ENCODE measurements at places on chromosomes 11 and 22.

DNA sequence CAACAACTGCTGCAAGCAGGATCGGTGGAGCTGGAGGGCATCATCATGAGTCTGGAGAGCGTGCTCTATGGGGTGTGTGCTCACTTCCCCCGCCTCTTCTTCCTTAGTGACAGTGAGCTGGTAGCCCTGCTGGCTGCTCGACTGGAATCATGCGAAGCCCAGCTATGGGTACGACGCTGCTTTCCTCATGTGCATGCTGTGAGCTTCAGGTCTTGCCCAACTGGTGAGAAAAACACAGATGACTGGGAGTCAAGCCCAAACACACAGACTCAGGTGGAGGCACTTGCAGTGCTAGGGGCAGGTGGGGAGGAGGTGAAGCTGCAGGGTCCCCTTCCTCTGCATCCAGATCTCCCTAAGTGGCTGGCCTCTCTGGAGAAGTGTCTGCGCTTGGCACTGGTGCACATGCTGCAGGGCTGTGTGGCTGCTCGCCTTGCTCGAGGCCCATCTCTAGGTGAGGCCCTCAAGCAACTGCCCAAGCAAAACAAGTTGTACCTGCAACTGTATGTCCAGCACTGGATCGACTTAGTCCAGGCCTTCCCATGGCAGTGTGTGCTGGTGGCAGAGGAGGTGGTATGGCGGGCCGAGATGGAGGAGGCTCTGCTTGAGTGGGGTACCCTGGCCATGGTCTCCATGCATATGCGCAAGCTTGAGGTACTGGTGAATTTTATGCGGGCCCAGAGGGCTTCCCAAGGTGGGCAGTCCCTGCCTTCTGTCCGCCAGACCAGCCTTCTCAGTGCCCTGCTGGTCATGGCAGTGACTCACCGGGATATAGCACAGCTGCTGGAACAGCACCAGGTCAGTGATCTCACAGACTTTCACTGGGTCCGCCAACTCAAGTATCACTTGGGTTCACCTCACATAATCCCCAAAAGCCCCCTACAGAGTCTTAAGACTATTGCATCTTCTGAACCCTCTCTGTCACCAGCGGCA lies 48.1 kb downstream of the DNHD1 start:
- DNase-seq: no peak

GRCh38 chr11:113697111-113697510 lies 9.0 kb downstream of the TMPRSS5 start:
- DNase-seq: no peak

DNA sequence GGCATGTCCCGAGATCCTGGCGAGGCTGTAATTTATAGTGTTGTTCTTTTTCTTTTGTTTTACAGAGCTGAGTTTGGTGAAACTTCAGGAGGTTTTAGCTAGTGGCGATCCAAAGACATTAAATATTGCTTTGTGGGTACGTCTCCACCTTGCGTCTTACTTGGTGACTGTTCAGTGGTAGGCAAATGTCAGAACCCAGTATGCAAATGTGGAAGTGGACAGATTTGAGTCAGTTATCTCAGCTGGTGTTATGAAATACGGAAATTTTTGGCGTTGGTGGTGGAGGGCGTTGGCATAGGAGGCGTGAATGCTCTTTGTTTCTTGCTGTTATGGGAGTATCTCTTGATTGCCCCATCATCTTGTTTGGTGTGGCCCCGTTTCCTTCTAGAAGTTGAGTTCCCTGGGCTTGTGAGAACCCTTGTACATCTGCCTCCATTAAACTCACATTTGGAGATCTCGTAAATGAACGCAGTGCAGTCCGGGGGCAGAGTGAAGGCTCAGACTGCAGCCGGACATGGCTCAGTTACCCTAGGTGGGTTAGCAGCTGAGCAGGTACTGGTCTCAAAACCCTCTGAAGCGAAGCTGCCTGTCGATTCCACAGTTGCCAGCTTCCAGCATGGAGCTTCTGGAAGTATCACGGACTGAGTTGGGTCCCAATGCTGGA lies 39.9 kb downstream of the PTPRJ start:
- peak; percentile 43 for DNase-seq

- DNase-seq: peak; percentile 38
Observed at GRCh38 chr22:35102663-35103062, 36.7 kb downstream of the ISX start.

GRCh38 chr11:93623179-93623578 lies 38.3 kb upstream of the CEP295 start:
- DNase-seq: peak; percentile 9

GRCh38 chr11:64372021-64372420 lies 13.1 kb downstream of the RPS6KA4 start:
- no peak for DNase-seq

GRCh38 chr11:13278609-13279486 lies 1.3 kb downstream of the BMAL1 start:
- DNase-seq: no peak

DNA sequence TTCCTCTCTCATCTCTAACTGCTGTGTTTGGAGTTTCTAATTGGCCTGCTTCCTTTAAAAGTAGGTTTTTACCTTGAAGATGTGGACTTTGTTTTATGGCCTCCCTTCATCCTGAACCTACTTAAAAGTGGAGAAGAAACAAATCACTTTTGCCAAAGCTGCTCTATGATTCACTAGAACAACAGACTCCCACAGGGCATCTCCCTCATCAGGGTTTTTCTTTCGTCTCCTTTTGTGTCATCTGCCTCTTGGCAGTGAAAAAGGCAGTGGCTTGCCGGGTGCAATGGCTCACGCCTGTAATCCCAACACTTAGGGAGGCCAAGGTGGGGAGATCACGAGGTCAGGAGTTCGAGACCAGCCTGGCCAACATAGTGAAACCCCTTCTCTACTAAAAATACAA lies 186.6 kb upstream of the MTNR1B start:
- DNase-seq: no peak

DNA sequence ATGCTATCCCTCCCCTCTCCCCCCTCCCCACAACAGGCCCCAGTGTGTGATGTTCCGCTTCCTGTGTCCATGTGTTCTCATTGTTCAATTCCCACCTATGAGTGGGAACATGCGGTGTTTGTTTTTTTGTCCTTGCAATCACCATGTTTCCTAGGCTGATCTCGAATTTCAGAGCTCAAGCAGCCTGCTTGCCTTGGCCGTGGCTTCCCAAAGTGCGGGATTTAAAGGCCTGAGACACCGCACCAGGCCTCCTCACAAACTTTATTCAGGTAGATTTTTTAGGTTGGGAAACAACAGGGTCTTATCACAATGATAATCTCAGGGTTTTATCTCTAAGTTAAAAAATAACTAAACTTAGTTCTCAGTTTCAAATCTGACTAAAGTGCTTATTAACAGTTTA lies 125.4 kb downstream of the LUZP2 start:
- DNase-seq: no peak

GRCh38 chr11:84673753-84674152 lies 953.4 kb downstream of the DLG2 start:
- no peak for DNase-seq

DNA sequence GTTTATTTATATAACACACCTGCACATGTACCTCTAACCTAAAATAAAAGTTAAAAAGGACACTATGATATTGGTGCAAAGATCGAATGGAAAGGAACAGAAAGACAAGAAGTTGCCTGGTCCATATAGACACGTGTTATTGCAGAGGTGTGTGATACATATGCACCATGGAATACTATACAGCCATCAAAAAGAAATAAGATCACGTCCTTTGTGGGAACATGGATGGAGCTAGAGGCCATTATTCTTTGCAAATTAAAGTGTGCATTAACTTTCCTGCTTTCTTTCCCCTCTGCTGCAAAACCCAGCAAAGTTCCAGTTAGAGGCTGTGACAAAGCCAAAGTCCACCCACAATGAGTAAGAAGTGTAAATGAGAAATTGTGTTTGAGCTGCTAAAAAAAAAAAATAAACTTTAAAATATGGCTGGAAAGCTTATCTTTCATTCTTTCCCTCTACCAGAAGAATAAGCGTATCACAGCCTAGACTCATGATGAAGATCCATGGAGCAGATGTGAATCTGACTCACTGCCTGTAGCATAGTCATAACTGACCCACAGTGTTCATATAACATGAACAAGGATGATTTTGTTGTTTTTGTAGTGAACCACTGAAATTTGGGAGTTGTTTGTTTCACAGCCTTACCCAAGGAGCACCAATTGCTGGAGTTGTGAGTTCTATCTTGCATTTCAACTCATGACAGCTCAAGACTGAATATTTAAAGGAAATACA lies 9.6 kb downstream of the OR52K1 start:
- no peak for DNase-seq

DNA sequence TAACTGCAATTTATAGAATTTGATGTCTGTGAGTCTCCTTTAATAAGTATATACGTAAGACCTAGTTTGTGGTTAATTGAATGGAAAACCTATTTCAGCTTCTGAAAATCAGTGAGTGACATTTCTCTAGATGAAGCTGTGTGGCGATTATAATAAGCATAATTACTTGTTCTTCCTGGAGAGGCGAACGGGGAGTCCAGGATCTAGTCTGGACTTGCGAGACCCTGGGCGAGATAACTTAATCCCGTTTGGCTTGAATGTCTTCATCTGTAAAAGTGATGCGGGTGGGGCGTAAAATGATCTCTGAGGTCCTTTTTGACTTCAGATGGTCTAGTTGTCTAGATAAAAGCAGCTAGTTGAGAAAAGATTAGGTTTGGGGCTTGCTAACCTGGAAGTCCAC lies 1.1 kb downstream of the PRRG4 start:
- no peak for DNase-seq

DNA sequence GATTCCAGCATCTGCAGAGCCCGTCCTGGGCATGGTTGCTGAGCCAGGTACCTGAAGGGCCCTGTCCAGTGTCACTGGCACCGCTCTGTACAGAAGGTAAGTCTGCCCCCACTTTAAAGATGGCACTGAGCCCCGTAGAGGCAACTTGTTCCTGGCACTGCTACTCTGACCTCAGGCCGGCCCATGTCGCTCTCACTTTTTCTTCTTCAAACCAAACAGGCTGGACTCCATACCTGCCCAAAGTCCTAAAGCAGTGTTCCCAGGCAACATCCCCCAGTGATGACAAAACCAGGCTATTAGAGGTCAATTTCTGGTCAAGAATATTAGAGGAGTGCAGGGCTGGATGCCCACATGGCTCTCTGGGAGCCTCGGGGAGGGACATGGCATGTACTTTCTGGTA lies 46.6 kb upstream of the TTLL12 start:
- DNase-seq: no peak

DNA sequence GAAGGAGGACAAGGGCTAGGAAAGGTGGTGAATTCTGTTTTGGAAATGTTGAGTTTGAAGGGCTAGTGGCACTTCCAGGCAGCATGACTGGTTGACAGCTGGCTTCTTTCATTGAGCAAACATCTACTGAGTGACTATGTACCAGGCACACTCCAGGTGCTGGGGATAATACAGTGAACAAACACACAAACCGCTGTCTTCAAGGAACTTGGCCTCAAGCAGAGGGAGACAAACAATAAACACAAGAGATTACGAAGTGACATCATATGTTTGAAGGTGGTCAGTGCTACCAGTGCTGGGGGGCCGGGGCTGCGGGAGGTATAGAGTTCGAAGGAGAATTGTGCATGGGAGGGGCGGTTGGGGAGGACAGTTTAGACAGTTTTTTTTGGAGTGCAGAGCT lies 197.0 kb upstream of the SORL1-AS1 start:
- DNase-seq: no peak

DNA sequence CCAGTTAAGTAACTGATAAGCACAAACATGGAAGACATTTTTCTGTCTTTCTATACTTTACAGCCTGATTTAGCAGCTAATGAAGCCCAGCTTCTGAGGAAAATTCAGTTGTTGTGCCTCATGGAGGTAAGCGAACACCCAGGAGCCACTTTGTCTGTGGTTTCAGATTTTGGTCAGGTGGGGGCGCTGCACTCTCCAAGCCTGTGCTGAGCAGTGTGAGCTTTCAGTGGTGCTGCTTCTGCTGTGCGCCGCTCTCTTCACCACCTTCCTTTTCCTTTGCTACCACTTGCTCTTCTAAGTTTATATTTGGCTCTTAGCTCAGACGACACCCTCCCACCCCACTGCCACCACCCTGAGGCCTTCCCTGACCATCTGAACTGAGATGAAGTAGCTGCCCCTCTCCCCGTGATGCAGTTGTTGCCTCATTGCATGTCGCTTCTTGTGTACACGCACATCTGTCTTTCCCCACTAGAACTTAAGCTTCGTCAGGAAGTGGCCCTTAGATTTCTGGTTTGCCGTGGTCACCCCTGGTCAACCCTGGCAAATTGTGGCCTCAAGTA lies 14.0 kb downstream of the PSMD13 start:
- peak; percentile 46 for DNase-seq

GRCh38 chr11:13336246-13336878 lies 58.8 kb downstream of the BMAL1 start:
- DNase-seq: no peak

DNA sequence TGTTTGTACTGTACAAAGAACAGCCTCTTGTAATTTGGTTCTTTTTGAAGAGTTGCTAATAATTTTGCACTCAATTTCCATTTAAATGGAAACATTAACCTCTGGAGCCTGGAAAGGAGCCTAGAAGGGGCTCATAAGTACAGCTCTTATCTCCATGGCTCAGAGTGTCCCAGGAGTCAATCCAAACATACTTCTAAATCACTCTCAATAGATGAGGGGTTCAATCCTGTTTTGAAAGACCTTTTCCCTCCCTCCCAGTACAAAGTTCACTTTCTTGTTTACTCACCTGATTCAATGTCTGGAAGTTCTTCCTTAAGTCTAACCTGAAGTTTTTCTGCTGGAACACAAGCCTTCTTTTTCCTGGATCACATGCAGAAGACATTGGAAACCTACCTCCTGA lies 273.0 kb upstream of the PLET1 start:
- no peak for DNase-seq

DNA sequence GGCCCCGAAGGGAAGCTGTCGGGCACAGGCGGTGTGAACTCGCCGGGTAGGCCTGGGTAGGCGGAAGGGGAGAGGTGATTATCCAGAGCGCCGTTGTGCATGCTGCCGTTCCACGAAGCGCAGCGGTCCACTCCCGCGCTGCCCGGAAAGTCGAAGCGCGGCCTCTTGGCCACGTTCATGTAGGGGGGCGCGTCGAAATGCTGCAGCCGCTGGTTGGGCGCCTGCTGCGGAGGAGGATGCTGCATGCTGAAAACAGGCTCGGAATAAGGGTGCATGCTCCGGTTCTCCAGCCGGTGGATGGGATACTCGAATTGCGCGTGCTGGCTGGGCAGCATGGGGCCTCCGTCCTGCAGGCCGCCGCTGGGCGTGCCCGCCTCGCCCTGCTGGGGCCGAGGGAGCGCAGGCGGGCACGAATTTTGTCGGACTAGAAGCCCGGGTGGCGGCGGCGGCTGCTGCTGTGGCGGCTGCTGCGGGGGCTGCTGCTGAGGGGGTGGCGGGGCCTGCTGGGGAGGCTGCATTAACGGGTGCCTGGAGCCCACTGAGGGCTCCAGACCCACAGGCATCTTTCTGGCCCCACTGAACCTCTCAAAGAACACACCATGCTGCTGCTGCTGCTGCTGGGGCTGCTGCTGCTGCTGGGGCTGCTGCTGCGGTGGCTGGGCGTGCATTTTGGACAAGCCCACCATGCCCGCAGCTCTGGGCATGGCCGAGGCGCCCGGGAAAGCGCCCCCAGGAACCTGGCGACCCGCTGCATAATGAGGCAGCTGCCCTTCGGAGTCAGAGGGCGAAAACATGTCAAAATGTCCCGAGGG lies 2.3 kb downstream of the MN1 start:
- no peak for DNase-seq
